Purkinje cell (primary cell): ENCODE measurements at places on chromosomes 4 and X. TPM values are rescaled to one million over a fixed set of nuclear protein-coding genes. Genes with fewer than 3 reads are reported as not detected.

SHROOM2 gene
- 19.2 and 30.5 TPM in 2 replicates for polyA plus RNA-seq

MAGEA8 gene
- not detected in 2 replicates for polyA plus RNA-seq

RNF175 gene
- 39.2 and 42.2 TPM in 2 replicates for polyA plus RNA-seq

JCHAIN gene
- polyA plus RNA-seq: 0.34 TPM in 1 of 2 replicates, not detected in the other

CLCN4 gene
- 63.8 and 76.4 TPM in 2 replicates for polyA plus RNA-seq

CT45A1 gene
- not detected in 2 replicates for polyA plus RNA-seq

SEC24D gene
- polyA plus RNA-seq: 0.73 and 5.2 TPM in 2 replicates

NDST4 gene
- polyA plus RNA-seq: not detected in 2 replicates

F8A3 gene
- 8.4 and 12.4 TPM in 2 replicates for polyA plus RNA-seq

ZMAT1 gene
- polyA plus RNA-seq: 13.2 and 17.6 TPM in 2 replicates
